ENCODE measurements at places on chromosomes 7 and 10.

DNA sequence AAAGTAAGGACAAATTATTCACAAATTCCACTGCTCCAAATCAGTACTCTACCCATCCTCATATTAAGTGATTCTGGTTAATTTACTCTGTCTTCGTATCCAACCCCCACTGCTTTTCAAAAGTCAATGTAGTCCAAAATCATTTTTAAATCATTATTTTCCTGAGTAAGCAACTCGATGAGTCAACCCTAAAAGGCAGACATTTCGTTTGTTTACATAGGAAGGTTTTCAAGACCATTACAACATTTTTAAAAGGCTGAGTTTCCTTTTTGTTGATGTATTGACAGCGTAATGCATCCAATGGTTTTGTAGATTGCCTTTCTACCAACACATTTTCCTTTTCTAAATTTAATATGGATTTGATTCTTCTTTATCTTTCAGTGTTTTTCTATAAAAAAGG is 523.0 kb upstream of the ANKRD30A start:
- peak; percentile 80 for DNase-seq

DNA sequence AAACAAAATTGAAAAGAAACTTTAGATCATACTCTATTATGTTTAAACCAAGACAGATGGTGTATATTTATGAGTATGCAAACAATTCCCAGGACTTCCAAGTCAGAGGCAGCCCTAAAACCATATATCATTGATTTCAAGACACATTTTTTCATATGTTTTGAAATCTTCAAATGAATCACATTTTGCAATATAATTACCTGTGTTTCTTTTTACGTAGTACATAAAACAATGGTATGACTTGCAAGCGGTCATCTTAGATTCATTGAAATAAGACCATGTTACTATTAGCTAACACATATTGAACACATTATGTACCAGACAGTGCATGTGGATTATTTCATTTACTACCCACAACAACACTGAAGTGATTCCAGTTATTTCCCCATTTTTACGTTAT is 14.9 kb downstream of the SMURF1 start:
- DNase-seq: no peak

DNA sequence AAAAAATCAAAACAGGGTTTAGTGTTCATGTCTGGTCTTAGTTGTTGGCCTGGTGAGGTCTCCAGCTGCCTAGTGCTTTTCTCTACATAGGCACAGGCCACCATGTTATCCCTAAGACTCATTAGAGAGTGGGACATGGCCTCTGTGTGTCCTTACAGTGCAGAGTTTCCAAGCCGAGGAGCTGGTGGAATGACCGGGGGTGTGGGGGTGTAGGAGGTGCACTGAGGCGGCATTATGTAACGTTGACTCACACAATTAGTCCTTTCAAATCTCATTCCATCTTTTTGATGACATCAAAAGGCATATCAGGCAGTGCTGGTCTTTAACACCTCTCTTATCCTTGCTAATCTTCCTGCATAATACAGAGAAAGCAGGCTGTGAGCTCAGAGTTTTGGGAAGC is 71.3 kb downstream of the MTPN start:
- no peak for DNase-seq

- DNase-seq: no peak
Measured at GRCh38 chr10:76422769-76423168, 991.3 kb downstream of the LRMDA start.

DNA sequence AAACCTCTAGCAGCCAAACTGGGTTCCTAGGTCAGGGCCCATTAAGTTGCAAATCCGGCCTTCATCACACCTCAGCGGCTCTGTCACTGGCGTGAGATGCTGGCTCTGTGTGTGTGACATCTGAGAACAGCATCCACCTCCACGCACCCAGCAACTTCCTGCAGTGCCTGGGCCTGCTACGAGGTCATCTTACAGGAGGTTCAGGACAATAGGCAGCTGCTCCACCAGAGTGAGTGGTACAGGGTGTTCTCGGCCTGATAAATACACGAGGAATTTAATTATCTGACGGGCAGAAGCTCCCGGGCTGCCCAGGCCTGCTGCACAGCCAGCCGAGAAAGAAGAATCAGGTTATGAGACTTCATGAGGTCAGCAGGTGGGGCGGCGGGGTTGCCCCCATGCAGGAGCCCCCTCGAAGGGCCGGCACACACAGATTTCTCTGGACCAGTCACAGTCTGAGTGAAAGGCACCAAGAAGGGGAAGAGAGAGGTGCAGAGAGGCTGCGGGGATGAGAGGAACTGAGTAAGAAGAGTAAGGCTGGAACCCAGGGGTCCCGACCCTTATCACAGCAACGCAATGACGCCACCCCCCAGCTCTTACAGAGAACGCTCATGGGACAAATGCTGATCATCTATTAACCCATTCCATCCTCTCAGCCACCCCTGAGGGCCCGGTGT is 49.3 kb downstream of the CALML3 start:
- no peak for DNase-seq

GRCh38 chr10:2232479-2232878 is 495.2 kb upstream of the ADARB2 start:
- no peak for DNase-seq

DNA sequence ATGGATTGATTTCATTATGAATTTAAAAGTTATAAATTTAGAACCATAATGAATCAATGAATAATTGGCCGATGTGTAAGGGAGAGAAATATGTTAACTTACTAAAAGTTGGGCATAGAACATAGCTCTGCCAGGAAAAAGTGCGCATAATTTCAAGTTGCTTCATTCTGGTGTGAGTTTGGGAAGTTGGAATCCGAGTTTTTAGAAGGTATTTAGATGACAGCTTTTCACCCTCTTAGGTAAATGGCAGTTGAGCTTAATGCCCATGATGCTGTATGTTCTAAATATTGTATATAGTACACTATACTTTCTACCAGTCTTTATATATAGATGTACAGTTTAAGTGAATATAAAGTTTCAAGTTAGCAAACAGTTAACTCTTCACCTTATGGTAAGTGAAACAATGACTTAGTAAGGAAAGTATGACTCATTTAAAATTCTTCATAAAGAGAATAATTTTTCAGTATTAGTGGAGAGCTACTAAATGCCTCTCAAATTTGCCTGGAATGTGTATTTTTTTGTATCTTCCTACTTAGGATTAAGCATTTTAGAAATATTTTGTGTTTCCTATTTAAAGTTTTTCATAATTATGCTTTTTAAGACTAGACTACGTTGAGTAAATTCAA is 1.6 kb downstream of the C1GALT1 start:
- peak; percentile 49 for DNase-seq

DNA sequence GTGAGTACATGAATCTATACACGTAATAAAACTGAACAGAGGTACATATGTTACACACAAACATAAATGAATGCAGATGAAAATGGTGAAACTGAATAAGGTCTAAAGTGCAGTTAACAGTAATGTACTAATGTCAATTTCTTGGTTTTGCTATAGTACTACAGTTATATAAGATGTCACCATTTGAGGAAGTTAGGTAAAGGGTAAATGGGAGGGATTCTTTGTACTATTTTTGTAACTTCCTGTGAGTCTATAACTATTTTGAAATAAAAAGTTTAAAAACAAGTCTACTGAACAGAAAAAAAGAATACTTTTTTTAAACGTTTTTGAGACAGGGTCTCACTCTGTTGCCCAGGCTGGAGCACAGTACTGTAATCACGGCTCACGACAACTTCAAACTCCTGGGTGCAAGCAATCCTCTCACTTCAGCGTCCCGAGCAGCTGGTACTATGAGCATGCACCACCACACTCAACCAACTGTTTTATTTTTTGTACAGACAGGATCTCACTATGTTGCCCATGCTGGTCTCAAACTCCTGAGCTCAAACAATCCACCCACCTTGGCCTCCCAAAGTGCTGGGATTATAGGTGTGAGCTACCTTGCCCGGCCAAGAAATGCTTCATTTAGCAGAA is 71.5 kb downstream of the WAPL start:
- DNase-seq: no peak

DNA sequence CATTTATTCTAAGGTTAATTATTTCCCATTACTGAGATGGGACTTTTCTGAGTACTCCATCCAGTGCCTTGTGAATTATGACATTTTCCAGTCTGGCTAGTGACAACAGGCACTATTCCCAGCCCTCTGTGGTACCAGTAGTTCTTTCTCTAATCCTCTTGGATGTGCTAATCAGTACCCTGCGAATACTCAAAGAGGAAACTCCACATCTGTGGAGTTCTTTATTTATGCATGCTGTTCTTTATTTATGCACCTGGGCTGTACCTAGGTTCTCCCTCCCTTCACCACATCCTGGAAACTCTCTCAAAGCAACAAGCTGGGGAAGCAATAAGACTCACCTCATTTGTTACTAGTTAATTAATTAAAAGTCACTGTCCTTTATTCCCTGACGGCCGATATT is 83.5 kb downstream of the TSPAN12 start:
- DNase-seq: no peak

DNA sequence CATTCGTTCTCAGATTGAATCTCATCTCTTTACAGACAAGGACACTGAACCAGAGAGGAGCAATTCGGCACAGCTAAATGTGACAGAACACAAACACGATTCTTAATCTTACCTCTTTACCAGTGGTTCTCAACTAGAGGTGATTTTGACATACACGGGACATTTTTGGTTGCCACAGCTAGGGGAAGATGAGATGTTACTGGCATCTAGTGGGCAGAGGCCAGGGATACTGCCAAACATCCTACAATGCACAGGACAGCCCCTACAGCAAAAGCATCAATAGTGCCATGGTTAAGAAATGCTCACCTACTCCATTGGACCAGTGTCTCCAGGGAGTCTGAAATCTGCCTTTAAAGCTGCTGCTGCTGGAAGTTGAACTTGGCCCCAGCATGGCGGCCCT is 27.3 kb downstream of the PDE1C start:
- no peak for DNase-seq

GRCh38 chr10:76037531-76038155 is 606.2 kb downstream of the LRMDA start:
- peak; percentile 7 for DNase-seq

GRCh38 chr7:28298870-28299518 is 113.3 kb upstream of the CREB5 start:
- peak; percentile 80 for DNase-seq

GRCh38 chr7:31407178-31407676 is 66.7 kb upstream of the NEUROD6 start:
- DNase-seq: no peak

DNA sequence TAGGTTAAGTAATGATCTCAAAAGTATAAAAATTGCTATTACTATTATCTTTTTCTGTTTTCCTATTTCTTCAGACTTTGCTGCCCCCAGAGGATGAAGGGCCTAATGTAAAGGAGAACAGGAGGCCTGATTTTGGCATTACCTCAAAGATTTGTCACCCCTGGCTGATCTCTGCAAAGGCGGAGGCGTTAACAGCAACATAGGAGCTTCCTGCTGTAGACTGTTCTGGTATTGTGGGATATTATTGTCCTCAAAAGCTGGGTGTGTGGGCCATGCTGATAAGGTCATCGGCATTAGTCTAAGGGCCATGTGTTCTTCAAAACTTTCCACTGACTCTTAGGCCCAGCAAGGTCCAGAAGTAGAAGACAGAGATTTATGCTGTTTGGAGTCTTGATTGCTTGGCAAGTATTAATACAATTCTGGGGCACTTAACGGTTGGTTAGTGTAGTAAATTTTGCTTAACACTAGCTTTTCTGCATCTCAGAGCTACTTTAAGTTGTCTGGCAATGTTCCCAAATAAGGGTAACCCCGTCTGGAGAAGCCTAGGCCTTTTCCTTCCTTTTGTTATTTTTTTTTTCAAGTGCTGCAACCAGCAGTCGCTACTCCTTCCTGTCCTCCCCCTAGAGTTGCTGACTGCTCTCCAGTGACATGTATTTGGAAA is 14.0 kb upstream of the ENTPD1 start:
- peak; percentile 91 for DNase-seq

DNA sequence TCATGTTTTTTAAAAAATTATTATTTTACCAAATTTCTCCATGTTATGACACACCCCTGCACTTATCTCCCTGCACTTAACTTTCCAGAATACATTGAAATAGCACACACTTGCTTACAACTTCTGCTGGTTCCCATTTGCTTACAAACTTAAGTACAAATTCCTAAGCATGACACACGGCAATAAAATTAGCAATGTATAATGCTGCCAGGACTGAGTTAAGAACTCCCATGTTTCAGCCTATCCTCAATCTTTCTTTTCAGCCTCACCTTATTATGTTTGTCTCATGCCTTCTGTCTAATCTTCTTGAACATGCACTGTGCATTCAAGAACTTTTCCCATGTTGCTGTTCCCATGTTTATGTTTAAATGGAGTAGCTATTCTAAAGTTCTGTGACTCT is 40.8 kb downstream of the PRPS1L1 start:
- DNase-seq: peak; percentile 88

DNA sequence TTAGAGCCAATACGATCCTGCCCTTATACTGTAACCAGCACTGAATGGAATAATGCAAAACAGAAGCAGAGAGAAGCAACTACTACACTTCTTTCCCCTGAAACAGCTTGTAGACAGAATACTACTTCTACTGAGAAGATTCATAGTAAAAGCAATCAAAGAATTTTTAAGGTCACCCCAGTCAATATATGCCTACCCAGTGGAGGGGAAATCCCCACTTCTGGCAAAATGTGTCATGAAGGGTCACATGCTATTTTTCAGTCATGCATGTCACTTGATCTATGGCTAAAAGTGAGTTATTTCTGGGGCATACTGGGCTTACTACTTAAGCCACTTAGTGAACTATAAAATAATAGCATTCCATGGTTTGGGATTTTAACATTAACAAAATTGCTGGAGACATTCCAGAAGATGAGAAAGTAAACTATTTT is 25.6 kb downstream of the IRF5 start:
- DNase-seq: no peak

GRCh38 chr10:60271319-60272040 is 118.2 kb downstream of the ANK3 start:
- DNase-seq: no peak

DNA sequence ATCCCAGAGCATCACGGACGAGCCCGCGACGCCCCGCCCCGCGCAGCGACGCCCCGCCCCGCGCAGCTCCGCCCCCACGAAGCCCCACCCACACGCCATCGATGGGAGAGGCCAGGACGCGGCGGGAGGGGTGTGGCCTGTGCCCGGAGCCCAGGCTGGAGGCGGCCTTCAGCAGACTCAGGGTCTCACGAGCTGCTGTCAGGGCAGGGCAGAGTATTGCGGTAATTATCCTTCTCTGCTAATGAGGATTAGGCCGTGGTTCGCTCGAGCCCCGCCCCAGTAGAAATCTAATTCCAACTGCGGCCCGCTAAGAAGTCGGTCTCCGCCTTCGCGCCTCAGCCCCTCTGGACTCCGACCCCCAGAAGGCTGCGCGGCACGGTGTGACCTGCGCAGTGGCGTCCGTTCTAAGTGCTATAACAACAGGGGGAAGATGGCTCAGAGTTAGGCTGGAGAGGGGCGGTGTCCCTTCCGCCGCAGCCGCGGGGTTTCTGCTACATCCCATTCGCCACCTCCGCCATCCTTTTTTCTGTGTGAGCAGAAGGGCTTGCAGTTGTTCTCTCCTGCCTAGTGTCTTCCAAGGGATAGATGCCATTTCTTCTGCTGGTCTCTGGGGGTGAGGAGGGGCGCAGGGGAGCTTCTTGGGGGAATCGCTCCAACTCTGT is 337 bp upstream of the NT5C3A start:
- peak; percentile 96 for DNase-seq

- no peak for DNase-seq
Measured at GRCh38 chr7:73841689-73842066, 638 bp downstream of the METTL27 start.

Data from cardiac fibroblast (primary cell).